GM12892 (cell line): ENCODE measurements at places on chromosomes 13 and 19.

GRCh38 chr13:31355001-31355400, 155.2 kb downstream of the B3GLCT start:
- DNase-seq = no peak

- DNase-seq = no peak
Measured at GRCh38 chr13:30734439-30734838, 904 bp upstream of the ALOX5AP start.

DNA sequence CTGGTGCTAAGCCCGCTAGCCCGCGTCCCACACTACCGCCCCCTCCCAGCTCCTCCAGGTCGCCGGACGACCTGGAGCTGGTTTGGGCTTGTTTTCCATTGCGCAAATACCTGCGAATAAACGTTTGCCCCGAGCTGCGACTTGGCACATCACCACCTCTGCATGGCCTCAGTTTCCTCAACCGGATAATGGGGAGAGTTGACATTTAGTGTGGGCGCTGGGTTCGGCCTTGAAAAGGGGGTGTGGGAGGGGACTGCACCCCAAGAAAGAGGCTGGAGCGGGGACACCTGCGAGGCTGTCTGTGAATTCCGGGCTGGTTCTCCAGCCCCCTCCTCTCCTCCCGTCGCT, 11.0 kb upstream of the JUND start:
- no peak for DNase-seq

- no peak for DNase-seq
Measured at GRCh38 chr13:84912720-84913119, 886.5 kb downstream of the SLITRK6 start.

DNA sequence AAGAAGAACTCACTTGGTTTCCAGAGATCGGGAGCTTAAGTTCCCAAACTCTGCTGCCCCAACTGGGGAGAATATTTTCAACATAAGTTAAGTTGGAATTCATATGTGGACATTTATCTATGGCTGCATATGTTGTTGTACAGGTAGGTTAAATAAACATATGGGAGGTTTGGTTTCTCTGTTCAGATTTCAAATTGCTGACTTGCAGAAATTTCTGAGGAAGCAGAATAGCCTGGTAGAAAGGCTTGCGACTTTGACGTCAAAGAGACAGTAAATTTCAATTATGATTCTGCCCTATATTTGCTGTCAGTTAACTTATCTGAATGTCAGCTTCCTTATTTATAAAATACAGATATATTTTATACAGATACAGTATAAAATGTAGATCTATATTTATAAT, 40.0 kb upstream of the TPP2 start:
- DNase-seq = no peak

DNA sequence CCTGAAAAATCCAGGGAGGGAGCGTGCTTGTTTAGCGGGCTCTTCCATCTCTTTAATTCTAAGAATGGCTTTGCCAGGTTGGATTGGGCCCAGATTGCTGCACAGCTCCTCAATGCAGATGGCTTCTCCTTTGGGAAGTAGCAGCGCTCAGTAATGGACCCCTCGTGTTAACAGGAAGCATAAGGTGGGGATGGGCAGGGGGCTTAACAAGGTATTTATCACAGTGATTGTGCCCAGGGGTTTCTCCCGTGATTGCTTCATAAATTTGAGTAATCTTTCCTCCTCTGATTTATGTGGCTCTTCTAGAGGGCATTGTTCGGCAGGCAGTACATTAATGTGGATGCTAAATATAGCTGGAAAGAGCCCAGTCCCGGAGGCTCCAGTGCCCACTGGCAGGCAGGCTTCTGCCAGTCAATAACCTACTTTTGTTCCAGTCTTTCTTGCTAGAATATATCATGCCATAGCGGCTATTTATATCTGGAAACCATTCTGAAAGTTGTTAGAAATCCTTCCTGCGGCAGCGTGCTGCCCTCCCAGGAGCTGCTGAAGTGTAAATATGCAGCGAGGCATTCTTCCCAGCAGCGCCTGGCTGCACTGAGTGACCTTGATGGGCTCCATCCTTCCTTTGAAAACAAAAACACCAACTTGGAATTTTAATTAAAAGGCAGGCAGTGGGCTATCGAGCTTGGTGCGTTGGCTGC, 65.0 kb downstream of the FGF9 start:
- DNase-seq = no peak

GRCh38 chr19:9727644-9728043, 40.9 kb downstream of the ZNF846 start:
- no peak for DNase-seq

GRCh38 chr13:113361406-113361805, 2.5 kb downstream of the GRTP1 start:
- DNase-seq = no peak

GRCh38 chr13:110921209-110921608, 6.3 kb upstream of the ANKRD10 start:
- no peak for DNase-seq

GRCh38 chr13:106484084-106484483, 51.4 kb downstream of the EFNB2 start:
- DNase-seq = no peak

DNA sequence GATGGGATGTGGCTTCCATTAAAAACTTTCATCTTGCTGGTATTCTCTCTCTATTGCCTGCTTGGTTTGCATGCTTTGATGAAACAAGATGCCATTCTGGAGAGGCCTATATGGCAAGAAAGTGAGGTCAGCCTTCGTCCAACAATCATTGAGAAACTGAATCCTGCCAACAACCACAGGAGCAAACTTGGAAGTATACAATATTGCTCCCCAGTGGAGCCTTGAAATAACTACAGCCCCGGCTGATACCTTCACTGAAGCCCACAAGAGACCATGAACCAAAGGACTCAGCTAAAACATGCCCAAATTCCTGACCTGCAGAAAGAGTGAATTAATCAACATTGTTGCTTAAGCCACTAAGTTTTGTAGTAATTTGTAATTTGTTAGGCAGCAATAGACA, 82.5 kb upstream of the FGF14 start:
- no peak for DNase-seq

DNA sequence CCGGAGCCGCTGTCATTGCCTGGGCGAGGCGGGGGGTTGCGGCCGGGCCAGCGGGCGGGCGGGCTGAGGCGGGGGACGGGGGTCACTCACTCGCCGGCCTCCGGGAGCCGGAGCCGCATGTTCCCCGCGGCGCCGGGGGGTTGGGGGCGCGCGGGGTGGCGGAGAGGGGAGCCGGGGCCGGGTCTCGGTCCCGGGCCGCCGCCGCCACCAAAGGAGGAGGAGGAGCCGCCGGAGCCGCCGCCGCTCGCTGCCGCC, 149 bp downstream of the MED26 start:
- DNase-seq = no peak

GRCh38 chr19:8377598-8377997, 12.6 kb upstream of the RAB11B start:
- no peak for DNase-seq

DNA sequence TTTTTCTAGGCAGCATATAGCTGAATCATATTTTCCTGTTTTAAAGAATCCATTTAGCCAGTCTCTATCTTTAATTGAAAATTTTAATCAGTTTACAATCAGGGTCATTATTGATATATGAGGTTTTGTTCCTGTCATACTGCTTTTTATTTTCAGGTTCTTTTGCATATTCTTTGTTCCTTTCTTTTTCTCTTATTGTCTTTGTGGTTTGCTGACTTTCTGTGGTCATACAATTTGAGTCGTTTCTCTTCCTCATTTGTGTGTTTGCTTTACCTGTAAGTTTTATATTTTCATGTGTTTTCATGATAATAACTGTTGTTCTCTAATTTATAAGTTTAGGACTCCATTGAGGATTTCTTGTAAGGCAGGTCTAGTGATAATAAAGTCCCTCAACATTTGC, 812.6 kb downstream of the DACH1 start:
- no peak for DNase-seq

DNA sequence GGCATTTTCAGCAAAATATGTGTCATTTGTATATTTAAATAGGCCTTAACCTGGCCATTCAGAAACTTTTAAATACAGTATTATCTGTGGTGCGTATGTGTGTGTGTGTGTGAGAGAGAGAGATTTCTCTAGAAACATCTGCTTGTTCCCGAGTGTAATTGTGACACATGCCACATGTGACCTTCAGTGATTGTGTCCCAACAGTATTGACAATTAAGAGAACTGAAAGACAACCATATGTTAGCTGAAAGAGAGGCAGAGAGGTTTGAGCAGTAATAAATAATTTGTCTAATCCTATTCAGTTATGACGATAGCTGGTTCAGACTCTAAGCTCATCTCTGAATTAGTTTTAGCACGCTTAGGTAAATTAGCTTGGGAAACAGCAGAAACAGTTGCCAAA, 1503.1 kb downstream of the PCDH9 start:
- DNase-seq = no peak

- DNase-seq = peak; percentile 60
Measured at GRCh38 chr19:55319785-55320184, 5.4 kb downstream of the TMEM150B start.

GRCh38 chr13:73952648-73953047, 181.6 kb downstream of the KLF12 start:
- DNase-seq = no peak

- no peak for DNase-seq
Measured at GRCh38 chr19:52398081-52398441, 412 bp downstream of the ZNF528 start.

DNA sequence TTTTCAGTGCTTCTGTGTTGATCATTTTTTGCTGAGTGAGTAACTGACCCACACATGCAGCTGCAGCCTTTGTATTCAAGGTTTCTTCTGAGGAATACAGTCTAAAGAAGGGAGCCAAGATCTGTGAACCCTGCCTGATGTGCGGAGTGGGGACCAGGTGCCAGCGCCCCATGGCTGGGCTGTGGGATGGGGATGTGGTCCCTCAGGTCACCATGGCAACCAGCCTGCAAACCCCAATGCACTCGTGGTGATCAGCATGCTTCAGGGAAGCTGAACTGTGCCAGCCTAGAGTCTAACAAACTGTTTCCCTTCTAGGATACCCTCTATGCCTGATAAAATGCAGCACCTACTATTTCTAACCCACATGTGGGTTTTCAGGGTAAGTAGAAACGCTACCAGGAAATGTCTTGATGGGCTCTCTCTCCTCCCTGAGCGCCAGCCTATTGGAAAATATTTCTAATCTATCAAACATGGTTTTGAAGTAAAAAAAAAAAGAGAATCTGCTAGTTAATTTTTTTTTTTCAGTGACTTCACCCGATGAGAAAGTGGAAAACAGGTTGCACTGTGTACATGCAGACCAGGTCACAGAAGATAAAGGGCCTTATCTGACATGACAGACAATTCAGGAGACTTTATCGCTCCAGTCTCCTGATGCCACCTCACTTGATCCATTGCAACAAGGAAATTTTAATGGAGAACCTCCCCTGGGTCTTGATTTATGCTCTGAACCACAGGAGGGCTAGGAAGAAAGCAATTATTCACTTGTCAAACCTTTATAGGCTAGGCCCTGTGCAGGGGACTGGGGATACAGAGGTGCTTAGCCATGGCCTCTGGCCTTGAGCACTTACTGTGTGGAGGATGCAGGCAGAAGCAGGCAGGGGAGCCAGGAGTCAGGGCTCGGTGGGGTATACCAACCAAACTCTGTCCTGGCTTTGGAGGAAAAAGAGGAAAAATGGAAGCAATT, 51.1 kb downstream of the RASL11A start:
- DNase-seq = no peak

DNA sequence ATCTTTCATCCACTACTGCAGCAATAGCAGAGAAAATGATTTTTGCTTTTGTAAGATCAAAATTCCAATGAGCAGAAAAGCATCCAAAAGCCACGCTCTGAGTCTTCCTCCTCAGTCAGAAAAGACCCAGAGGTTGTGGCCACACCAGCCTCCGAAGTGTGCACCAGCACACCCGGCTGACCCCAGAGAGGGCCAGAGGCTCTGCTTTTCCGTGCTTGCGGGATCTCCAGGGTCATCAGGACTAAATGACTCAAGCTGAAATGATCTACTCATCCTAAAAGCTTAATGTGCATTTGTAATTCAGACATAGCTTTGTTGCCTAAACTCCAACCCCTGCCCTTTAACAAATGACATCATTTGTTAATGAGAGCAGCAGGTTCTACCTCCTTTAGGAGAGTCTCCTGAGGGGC, 16.5 kb downstream of the RXFP2 start:
- DNase-seq = no peak

GRCh38 chr19:48837051-48837524, 797 bp upstream of the HSD17B14 start:
- DNase-seq = peak; percentile 91

DNA sequence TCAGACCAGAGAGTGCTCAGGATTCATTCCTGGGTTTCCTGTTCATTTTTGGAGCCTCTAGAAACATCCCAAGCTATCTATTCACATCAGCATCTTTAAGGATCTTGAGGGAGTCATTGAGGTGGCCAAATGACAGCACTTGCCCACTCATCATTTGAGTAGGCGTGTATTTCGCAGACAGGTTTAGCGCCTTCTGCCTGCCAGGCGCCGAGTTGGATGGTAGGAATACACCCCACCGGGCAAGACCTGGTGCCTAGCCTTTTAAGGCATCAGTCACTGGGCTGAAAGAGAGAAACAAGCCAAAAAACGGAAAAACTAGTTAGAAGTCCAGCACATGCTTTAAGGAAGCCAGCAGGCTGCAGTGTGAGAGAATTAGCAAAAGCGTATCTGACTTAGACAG, 33.8 kb downstream of the PEX11G start:
- DNase-seq = no peak

DNA sequence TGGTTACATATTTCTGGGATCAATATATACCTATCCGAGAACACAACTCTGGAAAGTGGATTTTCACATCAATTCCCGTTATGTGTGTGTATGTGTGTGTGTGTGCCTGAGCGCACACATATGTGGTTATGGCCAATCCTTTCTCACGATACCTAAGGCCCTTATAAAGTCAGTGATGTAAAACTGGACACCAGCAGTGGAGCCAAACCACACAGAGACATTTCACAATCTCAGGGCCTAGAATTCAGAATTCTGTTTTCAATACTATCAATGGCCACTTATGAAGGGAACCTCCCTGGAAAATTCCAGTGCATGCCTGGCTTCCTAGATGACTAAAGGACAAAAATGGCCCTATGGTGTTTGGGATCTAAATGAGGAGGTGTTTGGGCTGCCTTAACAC, 187.3 kb upstream of the UBL3 start:
- DNase-seq = no peak

DNA sequence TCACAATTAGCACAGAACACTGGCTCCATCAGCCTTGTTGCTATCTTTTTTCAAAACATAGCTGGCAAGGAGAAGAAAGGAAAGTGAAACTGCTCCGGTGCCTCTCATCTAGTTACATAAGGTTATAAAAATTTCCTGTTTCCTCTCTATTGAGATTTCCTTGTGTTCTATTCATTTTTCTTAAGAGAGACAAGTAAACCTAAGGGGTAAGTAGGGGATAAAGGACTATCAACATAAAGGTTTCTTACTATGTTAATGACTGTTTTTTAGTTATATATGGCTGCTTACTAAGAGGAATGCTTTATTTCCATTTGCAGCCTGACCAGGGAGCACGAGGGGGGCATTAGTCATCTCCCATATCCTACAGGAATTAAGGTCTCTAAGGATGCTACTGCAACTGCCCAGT, 73.2 kb upstream of the MLNR start:
- DNase-seq = no peak

GRCh38 chr13:33870046-33870668, 52.2 kb downstream of the RFC3 start:
- DNase-seq = no peak
